CD4-positive, alpha-beta T cell treated with Interleukin-1 beta for 1 hour (primary cell): ENCODE measurements at places on chromosomes 5 and 9.

DNA sequence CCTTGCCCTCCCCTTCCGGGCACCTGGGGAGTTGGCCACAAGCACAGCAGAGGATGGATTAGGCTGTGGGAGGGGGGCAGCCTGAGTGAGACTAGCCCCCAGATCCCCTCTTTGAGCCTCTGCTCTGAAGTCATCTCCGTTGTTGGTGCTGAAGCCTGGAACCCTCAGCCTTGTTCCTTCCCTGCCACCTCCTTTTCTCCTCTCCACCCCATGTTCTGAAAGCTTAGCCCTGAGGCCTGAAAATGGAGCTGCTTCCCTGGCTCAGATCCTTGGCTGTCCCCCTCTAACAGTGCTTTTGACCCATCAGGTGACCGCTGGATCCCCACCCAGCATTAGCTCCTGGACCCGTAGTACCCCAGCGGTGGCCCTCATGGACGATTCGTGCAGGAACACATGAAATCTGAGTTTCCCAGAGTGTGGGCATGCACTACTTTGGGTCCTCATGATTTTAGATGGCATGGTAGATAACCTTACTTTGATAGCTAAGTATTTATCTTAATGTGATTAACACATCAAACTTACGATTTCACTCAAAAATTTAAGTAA, 21.6 kb upstream of the ANGPTL2 start:
- no peak for DNase-seq

GRCh38 chr5:66440202-66440680, 156.0 kb upstream of the MAST4 start:
- no peak for DNase-seq

DNA sequence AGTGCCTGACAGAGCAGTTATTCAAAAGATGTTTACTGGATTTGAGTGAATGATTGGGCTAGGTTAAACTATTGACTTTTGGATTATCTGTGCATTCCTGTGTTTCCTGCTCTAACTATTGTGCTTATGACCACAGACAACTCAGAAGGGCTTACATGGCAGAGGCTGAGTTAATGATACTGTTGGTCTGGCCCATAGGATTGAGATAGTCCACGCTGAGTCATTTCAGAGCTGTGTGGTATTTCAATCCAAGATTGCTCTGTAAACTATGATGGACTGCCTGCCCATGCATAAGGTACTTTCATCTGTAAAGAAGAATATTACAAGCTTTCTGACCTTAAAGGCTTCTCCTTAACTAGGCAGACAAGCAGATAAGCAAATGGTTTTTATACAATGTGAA, 49.1 kb upstream of the SLIT3 start:
- no peak for DNase-seq

- DNase-seq, result no peak
Observed at GRCh38 chr9:133606708-133607025, 2.5 kb downstream of the FAM163B start.

DNA sequence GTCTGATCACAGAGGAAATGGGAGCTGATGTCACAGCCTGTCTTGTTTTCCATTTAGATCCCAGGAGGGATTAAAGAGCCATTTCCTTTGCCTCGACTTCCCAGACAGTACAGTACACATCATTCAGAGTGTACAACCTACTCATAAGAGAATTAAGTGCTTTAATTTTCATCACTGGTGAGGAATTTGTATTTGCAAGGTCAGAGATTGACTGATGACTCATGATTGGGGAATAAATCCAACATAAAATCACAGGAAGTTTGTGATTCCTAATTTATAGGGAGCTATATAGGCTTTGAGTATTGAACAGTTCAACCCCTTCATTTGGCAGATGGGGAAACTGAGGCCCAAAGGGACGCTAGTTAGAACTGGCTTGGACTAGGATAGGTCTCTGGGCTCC, 4.1 kb upstream of the TOMM5 start:
- DNase-seq, result no peak

DNA sequence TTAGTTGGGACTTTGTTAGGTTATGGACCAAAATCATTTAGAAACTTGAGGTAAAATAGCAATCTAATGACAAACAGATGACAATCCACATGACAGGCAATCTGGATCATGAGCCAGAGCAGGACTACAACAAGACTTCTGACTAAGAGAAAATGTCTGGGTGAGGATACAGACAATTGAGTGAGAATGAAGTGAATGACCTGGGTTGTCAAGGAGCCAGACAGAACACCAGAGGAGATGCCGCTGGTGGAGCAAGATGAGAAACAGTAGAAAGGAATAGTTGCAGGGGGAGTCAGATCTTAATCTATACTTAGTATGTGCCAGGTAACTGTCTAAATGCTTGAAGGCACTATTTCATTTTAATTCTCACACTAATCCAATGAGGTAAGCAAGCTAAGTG, 277.8 kb downstream of the PRELID2 start:
- DNase-seq, result no peak

- no peak for DNase-seq
Observed at GRCh38 chr9:1337169-1337568, 287.0 kb downstream of the DMRT2 start.
